Stimulated activated CD4-positive, alpha-beta T cell treated with anti-CD3 and anti-CD28 coated beads, Interleukin-2, amount 100 ng/mL, for 48 hours (primary cell): ENCODE measurements at places on chromosomes 16 and 17.

DNA sequence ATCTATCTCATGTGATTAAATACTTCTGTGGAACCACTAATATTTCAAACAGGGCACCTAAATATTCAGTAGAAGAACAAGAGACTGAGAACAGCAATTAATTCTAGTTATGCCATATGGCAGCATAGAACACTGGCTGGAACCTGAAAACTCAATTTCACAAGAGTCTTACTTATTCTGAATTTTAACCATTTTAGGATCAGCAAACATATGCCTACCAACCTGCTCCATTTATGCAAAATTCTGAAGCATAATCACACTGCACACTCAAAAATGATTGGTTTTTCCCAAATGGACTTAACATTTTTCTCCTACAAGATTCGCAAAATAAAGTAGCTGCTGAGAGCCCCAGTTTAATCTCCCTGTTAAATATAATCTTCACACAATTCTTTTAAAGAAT lies 43.2 kb downstream of the SKAP1 start:
- DNase-seq, result no peak

DNA sequence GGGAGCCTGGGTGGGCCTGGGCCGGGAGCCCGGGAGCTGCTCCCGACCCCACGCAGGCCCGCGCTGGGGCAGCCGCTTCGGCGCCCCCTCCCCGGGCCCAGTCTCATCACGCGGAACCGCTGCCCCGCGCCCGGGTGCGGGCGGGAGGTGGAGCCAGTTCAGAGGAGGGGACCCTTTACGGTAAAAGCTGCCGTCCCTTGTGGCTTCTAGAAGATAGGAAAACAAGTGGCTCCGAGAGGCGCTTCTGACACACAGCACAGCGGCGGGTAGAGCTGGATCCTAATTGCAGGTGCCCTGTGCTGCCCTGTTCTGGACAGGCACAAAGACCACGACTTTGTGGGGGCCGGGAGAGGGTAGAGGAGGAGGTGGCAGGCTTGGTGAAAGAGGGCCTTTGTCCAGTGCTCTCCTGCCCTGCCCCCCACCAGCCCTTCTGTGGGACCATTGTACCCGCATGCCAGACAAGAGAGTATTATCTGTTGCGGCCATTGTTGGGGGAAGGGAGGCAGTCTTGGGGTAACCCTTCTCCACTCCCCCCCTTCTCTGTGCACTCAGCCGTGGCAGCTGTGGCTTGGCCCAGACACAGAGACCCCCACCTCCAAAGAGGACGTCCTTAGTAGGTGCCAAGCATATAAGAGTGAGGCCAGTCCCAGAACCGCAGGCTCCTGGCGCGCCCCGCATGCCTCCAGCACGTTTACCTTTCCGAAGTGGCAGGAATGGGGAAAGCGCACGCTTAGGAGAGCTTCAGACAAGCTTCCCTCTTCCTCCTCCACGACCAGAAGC lies 736 bp downstream of the CNP start:
- DNase-seq, result peak; percentile 20

DNA sequence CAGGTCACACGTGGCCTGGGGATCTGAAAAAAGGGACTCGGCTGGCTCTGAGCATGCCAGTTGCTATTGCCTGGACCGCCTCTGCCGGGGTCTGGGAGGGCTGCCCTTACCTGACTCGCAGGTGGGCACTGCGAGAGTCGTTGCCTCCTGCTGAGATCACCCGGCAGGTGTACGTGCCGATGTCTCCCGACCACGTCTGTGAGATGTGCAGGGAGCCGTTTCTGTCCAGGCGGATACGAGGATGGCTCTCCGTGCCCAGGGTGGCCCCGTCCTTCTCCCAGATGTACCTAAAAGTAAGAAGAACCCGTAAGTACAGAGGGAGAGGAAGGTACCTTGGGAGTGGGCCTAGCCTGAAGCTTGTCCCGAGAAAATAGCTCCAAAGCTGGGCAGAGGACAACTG lies 112.0 kb upstream of the CDC42EP4 start:
- DNase-seq, result no peak

DNA sequence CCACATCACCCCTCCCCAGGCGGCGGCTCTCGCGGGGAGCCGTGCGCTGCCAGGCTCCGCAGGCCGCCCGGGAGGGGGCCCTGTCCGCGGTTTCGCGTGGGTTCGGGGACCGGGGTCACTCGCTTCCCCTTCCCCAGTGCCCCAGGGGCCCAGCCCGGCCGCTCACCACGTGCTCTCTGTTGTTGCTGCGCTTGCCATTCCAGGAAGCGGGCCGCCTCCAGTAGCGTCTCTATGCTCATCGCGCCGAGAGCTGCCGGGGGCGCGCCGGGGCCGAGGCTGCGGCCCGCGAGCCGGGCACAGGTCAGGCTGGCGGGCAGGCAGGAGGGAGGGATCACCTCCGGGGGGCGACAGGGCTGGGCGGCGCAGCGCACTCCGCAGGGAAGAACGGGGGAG lies 390 bp downstream of the MNT start:
- no peak for DNase-seq

GRCh38 chr16:90020260-90020837 lies 1.1 kb upstream of the DBNDD1 start:
- no peak for DNase-seq

GRCh38 chr17:40538019-40538935 lies 27.0 kb downstream of the CCR7 start:
- DNase-seq, result no peak

DNA sequence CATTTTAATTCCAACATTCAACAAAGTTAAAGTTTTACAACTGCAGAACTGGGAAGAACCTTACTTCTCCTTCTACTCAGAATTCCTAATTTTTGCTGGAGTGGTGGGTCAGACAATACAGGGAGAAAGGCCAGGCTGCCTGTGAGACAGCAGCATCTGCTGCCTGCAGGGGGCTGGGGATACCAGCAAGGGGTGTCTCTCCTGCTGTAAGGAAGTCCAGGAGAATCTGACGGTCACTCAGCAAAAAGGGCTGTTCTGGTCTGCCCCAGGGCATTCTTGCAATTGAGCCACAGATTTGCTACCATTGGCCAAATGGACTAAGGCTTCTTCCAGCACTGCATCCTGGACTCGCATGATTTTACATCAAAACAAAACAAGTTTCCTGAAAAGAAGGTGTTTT lies 426.6 kb upstream of the CDH11 start:
- no peak for DNase-seq
